ENCODE measurements at places on chromosomes 4 and X. TPM values are rescaled to one million over a fixed set of nuclear protein-coding genes. Genes with fewer than 3 reads are reported as not detected.

GRCh38 chrX:24260842-24261550, 52.9 kb downstream of the SUPT20HL2 start:
- DNase-seq, result no peak

GRCh38 chr4:171378323-171378722, 434.9 kb upstream of the GALNTL6 start:
- DNase-seq, result no peak

The CPZ gene
- 0.15 TPM for total RNA-seq

- DNase-seq, result no peak
Observed at GRCh38 chr4:82201303-82201702, 172.5 kb downstream of the HNRNPD start.

The GRID2 gene
- 0.08 TPM for total RNA-seq

- no peak for DNase-seq
Observed at GRCh38 chrX:19799319-19800182, 87.8 kb downstream of the SH3KBP1 start.

- DNase-seq, result no peak
Observed at GRCh38 chrX:69932323-69932722, 117.4 kb downstream of the AWAT2 start.

The LDB2 gene
- not detected for total RNA-seq

DNA sequence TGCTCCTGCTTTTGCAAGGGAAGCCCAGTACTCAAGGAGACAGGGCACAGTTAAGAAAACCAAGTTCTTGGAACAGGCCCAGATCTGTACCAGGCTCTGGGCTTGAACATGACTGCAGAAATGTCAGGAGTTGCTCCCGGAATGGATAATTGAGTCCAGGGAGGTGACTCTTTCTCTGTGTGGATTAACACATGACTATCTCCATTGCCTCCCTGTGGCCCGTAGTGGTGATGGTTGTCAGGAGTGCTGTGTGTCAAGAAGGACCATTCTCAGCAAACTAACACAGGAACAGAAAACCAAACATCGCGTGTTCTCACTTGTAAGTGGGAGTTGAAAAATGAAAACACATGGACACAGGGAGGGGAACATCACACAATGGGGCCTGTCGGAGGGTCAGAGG, 39.9 kb downstream of the CCKAR start:
- no peak for DNase-seq

The NELFA gene
- 27.0 TPM for total RNA-seq

DNA sequence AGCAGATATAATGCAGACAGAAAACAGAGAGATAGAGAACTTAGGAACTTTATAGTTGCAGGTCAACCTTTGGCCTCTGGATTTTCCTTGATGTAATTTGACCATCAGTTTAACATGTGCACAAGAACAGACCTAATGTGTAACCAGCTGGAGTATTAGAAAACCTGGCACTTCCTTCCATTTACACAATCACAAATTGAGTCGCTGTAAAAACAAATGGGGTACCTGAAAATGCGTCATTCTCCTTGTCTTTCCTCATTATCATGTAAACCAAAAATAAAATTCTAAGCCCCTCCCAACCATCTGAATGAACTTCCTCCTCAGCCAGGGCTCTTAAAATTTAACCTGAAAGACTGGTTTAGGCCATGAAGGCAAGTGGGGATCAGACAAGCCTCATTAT, 358.4 kb upstream of the MAGEB16 start:
- DNase-seq, result no peak

DNA sequence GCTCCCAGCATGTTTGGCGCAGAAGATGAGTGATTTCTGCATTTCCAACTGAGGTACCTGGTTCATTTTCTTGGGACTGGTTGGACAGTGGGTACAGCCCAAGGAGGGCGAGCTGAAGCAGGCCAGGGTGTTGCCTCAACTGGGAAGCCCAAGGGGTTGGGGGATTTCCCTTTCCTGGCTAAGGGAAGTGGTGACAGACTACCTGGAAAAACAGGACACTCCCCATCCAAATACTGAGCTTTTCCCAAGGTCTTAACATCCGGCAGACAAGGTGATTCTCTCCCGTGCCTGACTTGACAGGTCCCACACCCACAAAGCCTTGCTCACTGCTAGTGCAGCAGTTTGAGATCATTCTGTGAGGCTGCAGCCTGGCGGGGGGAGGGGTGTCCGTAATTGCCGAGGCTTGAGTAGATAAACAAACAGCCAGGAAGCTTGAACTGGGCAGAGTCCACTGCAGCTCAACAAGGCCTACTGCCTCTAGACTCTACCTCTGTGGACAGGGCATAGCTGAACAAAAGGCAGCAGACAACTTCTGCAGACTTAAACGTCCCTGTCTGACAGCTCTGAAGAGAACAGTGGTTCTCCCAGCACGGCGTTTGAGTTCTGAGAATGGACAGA, 307.7 kb upstream of the ARSJ start:
- no peak for DNase-seq

- DNase-seq, result no peak
Observed at GRCh38 chrX:111041018-111041462, 55.0 kb upstream of the PAK3 start.

DNA sequence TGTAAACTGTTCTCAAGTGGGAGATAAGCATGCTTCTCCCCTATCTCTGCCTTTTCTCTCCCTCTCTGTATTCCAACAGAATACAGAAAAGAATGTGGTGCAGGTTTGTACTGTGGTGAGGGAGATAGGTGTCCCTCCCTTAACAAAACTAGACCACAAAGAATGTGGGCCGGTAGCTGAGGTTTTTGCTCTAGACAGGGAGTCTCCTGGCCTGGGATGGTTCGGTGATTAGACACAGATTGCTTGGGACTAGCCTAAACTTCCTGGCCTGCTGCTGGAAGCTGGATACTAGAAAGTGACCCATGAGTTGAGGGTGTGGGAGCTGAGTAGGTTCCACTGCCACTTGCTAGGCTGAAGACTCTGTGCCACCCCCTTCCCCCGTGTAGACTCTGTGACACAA, 143.0 kb downstream of the CXXC4 start:
- no peak for DNase-seq

The SLC35A2 gene
- total RNA-seq, result 72.4 TPM

The ARMCX1 gene
- 4.7 TPM for total RNA-seq

The MND1 gene
- 9.4 TPM for total RNA-seq

The SLC16A2 gene
- 34.5 TPM for total RNA-seq

The CXXC4 gene
- total RNA-seq, result 0.59 TPM

- no peak for DNase-seq
Observed at GRCh38 chr4:24770032-24770584, 25.3 kb upstream of the SOD3 start.

GRCh38 chrX:73268463-73268862, 53.8 kb upstream of the NAP1L2 start:
- DNase-seq, result no peak

GRCh38 chr4:85430697-85431096, 44.3 kb upstream of the ARHGAP24 start:
- DNase-seq, result no peak

The TRIM61 gene
- not detected for total RNA-seq

All from Panc1 (cell line).